ENCODE measurements at places on chromosomes 3 and 15. TPM values are rescaled to one million over a fixed set of nuclear protein-coding genes. Genes with fewer than 3 reads are reported as not detected.

DNA sequence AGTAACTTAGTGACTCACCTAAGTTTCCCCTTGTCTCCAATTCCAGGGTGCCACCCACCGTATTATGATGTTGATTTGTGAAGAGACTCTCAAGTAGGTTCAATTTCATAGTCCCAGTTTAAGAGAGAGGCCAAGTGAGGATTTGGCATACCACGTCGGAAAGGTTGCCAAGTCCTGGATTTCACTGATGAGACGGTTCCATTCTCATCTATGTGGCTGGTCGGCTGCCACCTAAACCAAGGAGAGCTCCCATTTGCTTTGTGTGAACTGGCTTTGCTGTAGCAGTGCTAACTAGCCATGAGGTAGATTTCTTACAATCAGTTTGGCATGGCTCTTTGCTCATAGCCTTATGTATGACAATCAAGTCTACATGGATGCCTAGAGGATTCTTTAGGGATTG is 653.6 kb downstream of the NLGN1 start:
- no peaks in the 10 kb centered on the region for H3K36me3 ChIP-seq
- H3K4me1 ChIP-seq: no peaks in the 10 kb centered on the region
- no peaks in the 10 kb centered on the region for H3K27me3 ChIP-seq
- H3K27ac ChIP-seq: no peak overlapping the region
- DNase-seq: no peak

DNA sequence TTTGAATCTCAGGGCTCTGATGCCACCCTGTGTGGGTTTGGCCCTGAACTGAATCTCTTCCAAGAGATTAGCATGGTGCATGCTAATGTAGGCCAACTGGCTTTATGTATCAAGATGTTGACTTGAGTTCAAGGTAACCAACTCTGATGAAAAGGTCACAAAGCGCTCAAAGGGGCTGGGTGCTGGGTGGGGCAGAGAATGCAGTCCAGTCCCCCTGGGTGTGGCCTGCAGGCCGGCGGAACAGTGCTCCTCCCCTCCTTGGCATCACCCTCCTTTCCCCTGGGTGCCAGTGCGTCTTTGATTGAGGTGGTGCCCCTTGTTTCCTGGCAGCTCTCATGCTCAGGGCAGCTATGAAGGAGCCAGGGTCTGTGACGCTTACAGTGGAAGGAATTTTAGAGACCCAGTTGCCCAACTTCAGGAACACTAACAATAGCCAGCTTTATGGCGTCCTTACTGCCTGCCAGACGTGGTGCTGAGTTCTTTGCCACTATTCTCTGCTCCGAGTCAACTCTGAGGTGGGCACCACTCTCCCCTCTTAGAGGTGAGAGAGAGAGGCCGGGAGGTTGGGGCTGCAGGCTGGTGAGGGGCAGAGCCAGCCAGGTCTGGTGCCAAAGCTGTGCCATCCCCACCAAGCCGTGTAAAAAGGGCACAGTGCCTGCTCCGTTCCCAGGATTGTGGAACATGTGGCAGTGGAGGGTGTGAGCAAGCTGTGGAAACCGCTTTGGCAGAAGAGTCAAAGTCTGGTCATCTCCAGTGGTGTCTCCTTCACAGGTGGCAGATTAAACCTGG is 9.8 kb downstream of the SYNM start:
- H3K4me3 ChIP-seq: peak overlapping the region; percentile 23
- peak overlapping the region; percentile 85 for H3K27ac ChIP-seq
- no peaks in the 10 kb centered on the region for H3K4me1 ChIP-seq
- H3K27me3 ChIP-seq: no peaks in the 10 kb centered on the region

- H3K36me3 ChIP-seq: no peaks in the 10 kb centered on the region
- H3K27ac ChIP-seq: no peak overlapping the region
- no peaks in the 10 kb centered on the region for H3K4me1 ChIP-seq
- DNase-seq: no peak
Measured at GRCh38 chr3:192857260-192857661, 60.4 kb downstream of the MB21D2 start.

Gene LINGO1
- 1.2 TPM for total RNA-seq

GRCh38 chr15:69515508-69515907 is 62.9 kb downstream of the RPLP1 start:
- H3K4me3 ChIP-seq: no peak overlapping the region
- no peaks in the 10 kb centered on the region for H3K36me3 ChIP-seq
- no peaks in the 10 kb centered on the region for H3K4me1 ChIP-seq
- DNase-seq: no peak
- no peak overlapping the region for H3K27ac ChIP-seq
- H3K27me3 ChIP-seq: no peaks in the 10 kb centered on the region
